Naive B cell (primary cell): ENCODE measurements at places on chromosomes 7 and 10.

DNA sequence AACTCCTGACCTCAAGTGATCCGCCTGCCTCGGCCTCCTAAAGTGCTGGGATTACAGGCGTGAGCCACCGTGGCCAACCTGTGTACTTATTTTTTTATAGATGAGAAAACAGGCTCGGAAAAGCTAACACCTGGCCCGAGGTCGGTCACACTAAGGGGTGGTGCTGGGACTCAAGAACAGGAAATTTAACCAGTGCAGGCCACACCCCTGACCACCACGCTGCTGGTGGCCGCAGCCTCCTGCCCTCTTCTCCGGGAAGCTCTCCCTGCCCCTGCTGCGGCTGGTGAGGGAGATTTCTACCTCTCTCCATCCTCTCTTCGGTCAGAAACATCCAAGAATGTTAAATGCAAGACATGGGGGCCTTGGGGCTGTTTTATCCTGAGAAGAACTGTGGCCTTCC is 63.2 kb downstream of the TNRC18 start:
- DNase-seq: no peak

DNA sequence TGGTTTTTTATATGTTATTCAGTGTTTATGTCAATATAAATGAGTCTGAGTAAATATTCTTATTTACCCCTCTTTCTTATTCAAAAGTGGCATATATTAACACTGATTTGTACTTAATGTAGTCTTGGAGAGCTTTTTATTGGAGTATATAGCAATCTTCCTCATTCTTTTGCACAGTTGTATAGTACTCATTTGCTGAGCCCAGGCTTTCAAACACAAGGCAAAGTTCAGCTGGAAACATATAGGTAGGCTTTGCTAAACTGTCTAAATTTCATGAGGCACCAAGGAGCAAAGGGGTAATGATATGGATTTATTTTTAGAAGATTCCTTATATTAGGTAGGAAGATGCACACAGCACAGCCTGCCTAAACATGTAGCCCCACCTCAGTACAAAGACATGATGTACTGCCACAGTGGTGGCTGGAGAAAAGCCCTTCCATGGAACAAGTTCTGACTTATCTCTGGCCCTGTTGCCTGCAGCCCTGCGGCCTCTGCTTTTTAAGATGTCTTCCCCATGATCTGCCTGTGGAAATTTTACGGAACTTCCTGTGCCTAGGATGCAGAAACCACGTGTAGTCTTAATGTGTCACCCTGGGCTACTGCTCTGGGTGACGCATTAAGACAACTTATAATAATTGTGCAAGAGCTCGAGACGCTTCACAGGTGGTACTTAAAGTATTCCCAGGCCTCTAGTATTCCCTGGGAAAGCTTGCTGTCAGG is 9.6 kb upstream of the PDCD4 start:
- DNase-seq: no peak

- no peak for DNase-seq
These were observed 2.7 kb downstream of the VGF start for GRCh38 chr7:101162551-101163278.

- DNase-seq: no peak
These were observed 214.3 kb downstream of the NEBL start for GRCh38 chr10:20682782-20683181.

DNA sequence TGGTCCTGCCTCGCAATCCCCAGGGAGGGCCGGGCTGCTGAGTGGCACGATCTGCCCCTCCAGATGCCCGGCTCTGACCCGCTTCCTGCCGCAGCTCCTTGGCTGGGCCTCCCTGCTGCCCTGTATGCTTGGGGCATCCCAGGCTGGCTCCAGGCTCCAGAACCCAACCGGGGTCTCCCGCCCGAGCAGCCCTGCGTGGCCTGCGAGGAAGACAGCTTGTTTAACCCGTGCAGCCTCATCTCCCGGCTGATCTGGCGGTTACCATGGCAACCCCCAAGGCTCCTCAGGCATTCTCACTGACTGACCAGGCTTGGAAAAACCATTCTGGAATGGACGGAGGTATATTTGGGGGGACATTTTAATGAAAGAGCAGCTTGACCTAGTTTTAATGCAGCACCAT is 232.4 kb upstream of the MYO3A start:
- DNase-seq: no peak

DNA sequence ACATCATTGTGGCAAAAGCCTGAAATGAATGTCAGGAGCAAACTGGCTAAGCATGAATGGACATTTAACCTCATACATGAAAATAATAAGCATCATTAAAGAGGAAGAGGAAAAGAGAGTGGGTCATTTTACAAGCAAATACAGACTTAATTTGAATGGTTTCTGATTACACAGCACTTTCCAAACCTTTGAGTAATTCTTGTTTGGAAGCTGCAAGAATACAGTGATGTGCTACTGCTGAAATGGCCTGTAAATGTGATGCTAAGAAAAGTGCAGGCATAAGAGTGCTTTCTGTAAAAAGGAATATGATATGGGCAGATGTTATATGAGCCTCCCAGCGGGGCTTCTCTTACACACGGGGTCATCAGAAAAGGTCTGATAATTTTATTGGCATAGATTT is 30.2 kb downstream of the TAS2R16 start:
- no peak for DNase-seq

DNA sequence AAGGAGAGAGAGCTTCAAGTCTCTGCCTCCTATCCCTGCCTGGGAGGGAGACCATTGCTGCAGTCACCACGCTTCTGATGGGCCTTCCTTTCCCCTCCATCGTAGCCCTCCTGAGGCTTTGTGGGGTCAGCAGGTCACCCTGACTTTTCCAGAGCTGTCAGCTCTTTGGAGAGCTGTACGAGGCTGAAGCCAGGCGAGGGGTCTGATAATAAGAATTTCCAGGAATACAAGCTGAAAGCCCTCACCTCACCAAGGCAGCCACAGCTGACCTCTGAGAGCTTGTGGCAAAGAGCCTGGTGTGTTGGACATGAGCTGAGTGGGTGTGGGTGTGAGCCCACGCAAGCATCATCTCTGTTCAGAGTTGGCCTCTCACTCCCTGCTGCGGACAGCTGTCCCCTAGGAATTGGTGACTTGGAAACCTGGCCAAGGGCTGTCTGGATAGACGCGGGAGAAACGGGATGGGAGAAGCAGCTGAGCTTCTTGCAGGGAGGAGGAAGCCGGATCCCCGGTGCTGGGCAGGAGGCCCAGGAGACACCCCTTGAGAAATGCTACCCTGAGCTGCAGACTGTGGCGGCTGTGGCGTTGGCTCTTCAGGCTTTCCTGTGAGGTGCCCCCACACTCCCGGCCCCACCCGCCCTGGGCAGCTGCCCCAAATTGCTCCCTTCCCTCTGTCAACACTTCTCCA is 122.1 kb upstream of the BTBD16 start:
- no peak for DNase-seq

GRCh38 chr10:71998119-71998839 is 34.1 kb downstream of the CHST3 start:
- DNase-seq: no peak

- no peak for DNase-seq
These were observed 48.4 kb downstream of the TMEM26 start for GRCh38 chr10:61404751-61405150.

- DNase-seq: no peak
These were observed 75.7 kb upstream of the MACROH2A2 start for GRCh38 chr10:69976795-69977546.

DNA sequence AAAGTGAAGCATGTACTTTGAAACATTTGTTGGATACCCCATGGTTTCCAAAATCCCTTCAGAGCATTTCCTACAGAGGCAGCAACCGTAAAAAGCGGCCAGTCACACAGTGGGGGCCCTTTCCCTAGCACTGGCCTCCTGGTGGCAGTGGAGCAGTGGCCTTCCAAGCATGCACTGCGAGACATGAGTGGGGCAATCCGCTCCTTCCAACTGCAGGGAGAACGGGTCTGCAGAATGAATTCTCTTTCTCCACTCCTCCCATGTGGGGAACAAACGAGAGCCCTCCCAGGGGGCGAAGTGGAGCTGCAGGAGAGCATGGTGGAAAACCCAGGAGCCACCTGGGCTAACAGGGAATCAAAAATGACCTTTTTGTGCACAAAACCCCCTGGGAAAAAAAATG is 542.9 kb upstream of the GALNT17 start:
- DNase-seq: no peak

DNA sequence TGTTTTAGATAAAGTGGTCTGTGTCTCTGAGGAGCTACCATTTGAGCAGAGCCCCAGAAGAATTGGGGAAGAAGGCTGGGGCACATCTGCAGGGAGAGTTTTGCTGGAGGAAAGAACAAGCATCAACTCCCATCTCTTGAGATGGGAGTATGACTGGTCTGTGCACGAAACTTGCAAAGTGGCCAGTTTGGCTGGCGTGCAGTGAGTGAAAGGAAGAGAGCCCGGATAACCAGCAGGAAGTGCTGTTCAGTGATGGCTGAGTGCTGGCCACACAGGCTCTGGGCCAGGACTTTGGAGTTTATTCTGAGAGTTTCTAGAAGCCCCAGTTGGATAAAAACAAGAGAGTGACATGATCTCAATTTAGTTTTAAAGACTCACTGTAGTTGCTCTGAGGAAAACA is 34.4 kb upstream of the SVIL start:
- no peak for DNase-seq

DNA sequence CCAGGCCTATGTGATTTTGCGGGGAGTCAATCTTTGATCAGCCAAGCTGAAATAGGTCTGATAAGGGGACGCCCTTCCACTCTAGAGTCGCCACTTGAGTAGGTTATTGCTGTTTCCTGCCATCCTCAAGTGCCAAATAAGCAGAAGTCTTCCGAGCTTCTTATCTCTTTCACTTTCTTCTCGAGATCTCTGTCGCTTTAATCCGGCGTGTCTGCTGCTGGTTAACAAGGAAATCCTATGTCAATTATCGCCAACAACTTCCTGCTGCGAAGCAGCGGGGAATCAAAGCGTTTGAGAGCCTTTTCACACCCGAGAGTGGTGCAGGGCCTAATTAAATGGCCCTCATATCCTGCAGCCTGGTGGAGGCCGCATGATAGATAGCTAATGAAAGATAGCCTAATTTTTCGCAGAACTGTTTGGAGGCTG is 215.9 kb downstream of the RAB11FIP2 start:
- no peak for DNase-seq

- DNase-seq: no peak
These were observed 50.9 kb downstream of the ANK3 start for GRCh38 chr10:60338786-60339185.

DNA sequence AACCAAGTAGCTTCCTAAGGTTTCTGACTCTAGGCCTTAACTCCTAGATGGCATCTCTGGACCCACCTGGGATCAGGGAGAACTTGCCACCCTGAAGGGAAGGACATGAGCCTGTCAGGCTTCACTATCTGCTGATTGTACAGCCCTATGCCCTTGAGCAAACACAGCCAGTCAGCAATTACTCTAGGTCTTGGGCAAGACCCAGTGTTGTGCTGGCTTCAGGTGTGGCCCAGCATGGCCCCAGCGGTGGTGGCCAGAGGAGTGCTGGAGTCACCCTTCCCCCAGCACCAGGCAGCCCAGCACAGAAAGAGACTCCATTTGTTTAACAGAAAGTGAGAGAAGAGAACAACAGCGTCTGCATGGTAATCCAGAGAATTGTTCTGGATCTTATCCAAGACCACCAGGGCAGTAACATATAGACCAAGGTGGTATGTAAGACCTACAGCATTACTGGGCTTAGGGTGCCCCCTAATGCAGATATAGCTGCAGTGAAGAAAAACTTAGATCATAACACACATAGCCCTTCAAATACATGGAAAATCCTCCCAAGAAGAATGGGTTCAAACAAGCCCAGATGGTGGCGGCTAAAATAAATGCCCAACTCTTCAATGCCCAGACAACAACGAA is 207.7 kb downstream of the MAGI2 start:
- no peak for DNase-seq

- DNase-seq: no peak
These were observed 23.2 kb upstream of the ELAPOR2 start for GRCh38 chr7:87082675-87083074.

DNA sequence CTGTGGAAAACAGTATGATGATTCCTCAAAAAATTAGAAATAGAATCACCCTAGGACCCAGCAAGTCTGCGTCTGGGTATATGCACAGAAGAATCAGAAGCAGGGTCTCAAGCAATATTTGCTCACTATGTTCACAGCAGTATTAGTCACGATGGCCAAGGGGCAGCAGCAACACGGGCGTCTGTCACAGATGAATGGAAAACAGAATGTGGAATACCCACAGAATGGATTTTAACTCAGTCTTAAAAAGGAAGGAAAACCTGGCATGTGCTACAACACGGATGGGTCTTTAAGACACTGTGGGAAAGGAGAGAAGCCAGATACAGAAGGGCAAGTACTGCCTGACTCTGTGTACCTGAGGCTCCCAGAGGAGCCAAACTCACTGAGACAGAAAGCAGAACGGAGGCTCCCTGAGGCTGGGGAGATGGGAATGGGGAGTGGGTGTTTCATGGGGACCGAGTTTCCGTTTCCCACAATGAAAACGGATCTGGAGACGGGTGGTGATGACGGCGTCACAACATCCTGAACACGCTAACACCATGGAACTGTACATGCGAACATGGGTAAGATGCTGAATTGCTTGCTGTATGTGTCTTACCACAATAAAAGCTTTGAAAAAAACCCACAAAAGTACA is 36.7 kb upstream of the INPP5A start:
- no peak for DNase-seq

- DNase-seq: peak; percentile 8
These were observed 36.0 kb downstream of the R3HCC1L start for GRCh38 chr10:98170249-98171117.

DNA sequence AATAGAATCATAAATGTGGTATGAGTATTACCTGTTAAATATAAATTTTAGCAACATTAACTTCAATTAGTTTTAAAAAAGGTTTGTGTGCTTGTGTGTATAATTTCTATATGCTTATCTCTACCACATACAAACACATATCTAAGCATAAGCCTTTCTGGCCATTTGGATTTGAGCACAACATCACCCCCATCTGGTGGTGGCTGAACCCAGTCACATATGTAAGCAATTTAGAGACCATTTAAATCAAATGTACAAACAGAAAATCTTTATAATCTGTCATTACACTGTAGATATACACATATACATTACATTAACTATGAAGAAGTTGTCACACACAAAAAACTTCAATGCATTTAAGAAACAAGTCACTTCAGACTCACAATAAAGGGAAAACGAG is 31.7 kb downstream of the GPR22 start:
- DNase-seq: no peak

- DNase-seq: no peak
These were observed 425.7 kb upstream of the GALNT17 start for GRCh38 chr7:70706204-70706603.

GRCh38 chr10:43667317-43667731 is 18.6 kb upstream of the ZNF32 start:
- no peak for DNase-seq

GRCh38 chr10:50511492-50512213 is 112.1 kb downstream of the SGMS1 start:
- no peak for DNase-seq

DNA sequence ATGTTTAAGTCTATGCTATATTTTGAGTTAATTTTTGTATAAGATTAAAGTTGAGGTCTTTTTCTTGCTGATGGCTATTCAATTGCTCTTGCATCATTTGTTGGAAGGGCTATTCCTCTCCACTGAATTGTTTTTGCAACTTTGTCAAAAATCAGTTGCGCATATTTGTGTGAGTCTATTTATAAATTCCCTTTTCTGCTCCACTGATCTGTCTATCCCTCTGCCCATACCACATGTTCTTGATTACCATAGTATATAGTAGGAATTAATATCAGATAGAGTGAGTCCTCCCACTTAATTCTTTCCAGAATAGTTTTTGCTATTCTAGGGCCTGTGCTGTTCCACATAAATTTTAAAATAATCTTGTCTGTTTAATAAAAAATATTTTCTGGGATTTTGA is 152.4 kb upstream of the ADCY1 start:
- no peak for DNase-seq
